ENCODE measurements at places on chromosomes 11 and 22. TPM values are rescaled to one million over a fixed set of nuclear protein-coding genes. Genes with fewer than 3 reads are reported as not detected.

- H3K27ac ChIP-seq: no peak overlapping the region
These were observed 1137.0 kb downstream of the FAM181B start for GRCh38 chr11:81596704-81597103.

The ASPHD2 gene
- 0.34 TPM for total RNA-seq

DNA sequence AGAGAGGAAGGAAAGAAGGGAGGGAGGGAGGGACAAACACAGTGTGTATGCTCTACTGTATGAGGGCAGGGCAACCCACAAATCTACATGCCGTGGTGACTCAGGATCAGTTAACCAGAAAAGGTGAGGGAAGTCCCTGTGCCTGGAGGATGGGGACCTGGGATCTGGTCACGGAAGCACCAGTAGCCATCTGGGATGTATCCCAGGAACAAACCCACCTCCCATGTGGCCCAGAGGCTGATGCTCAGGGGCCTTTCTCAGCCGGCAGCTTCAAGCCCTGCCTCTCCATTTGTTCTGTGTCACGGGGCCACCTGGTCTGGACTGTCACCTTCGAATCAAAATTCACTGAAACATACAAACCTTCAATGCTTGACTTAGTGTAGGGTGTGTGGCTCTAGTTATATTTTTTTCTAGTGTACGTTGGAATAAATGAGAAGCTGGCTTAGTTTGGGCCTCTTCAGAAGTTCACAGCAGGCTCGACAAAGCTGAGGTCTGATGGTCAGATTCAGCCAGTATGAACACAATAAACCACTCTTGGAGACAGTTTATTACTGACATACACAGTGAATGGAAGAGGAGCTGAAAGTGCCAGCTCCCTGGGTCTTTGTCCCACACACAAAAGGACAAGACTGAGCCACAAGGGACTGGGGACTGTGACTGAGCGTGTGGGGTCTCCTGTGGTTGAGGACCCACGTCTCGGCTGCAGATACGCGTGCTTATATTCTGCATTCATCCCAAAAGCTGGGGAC is 23.5 kb upstream of the RTL6 start:
- H3K4me1 ChIP-seq: peaks cover 2% of the 10 kb centered on the region
- H3K27ac ChIP-seq: no peak overlapping the region
- no peak overlapping the region for H3K4me3 ChIP-seq
- H3K27me3 ChIP-seq: no peaks in the 10 kb centered on the region
- no peak for DNase-seq

DNA sequence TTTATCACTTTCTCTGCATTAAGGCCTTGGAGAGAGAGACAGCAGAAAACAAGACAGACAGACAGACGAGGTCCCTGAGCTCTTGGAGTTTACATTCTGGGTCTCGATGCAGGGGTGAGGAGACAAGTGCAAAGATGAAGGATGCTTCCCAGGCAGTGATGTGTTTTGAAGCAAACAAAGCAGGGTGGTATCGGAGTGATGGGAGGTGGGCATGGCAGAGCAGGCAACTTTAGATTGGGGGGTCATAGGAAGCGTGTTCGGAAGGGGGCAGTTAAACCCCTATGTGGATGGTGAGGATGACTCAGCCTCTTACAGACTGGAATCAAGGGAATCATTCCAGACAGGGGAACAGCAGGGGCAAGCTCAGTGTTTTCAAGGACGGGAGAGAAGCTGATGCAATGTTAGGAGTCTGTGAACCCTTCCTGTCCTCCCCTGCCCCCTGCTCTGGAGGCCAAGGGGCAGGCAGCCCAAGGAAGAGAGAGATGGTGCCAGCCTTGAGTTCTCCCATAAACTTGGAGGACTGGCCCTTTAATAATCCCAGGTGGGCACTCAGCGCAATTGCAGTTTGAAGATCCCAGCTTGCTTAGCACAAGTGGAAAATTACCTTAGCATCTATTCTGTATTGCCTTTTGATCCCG is 180.2 kb downstream of the CHST1 start:
- no peak overlapping the region for H3K4me3 ChIP-seq
- H3K36me3 ChIP-seq: no peaks in the 10 kb centered on the region
- no peaks in the 10 kb centered on the region for H3K27me3 ChIP-seq
- H3K27ac ChIP-seq: no peak overlapping the region
- DNase-seq: no peak

The GLB1L3 gene
- 0.12 TPM for total RNA-seq

- no peak overlapping the region for H3K27ac ChIP-seq
- H3K4me1 ChIP-seq: no peaks in the 10 kb centered on the region
These were observed 103.0 kb downstream of the DBX1 start for GRCh38 chr11:20056950-20057943.

Measured in ovary (tissue), 10 donors.